K562 (cell line): ENCODE measurements at places on chromosomes 1 and 21. TPM values are rescaled to one million over a fixed set of nuclear protein-coding genes. Genes with fewer than 3 reads are reported as not detected.

GRCh38 chr1:32619701-32620485, 30.5 kb downstream of the ZBTB8OS start:
- no peak overlapping the region for H3K27ac ChIP-seq
- no peaks in the 10 kb centered on the region for H3K4me1 ChIP-seq
- H3K36me3 ChIP-seq: peaks cover 19% of the 10 kb centered on the region; the same call in 1 of the 3 replicates

DNA sequence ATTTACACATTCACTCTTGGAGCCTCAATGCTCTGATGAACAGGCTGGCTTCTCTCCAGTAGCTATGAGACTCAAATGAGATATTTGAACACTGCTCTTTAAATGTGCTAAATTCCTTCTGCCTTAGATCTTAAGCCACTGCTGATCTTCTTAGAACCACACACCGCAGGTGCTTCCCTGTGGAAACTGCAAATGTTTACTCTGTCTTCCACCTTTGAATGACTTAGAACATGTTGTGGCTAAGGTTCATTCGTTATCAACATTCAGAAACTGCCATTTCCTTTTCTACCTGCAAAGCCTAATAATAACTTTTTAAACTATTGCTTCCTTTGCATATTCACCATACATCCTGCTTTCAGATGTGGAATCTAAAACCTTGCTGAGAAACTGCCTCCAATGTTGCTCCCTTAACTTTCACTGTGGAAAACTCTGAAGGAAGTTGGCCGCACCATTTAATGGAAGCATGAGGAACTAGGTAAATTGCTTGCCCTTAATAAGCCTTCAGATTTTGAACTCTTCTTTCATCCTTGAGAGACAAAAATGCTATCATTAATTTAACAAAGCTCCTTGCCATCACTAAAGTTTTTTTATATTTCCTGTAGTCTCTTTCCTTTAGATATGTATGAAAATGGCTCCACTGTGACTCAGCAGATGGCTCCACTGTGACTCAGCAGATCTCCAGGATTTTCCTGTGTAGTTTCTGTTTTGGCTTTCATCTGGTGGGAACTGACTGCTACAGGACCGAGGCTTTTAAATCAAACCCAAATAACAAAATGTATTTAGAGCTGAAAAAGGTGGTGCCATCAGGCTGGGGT, 143.8 kb downstream of the TNFSF18 start:
- peaks cover 5% of the 10 kb centered on the region; the same call in 2 of the 3 replicates for H3K4me1 ChIP-seq
- DNase-seq: peak; percentile 44
- H3K4me3 ChIP-seq: no peak overlapping the region
- no peaks in the 10 kb centered on the region for H3K36me3 ChIP-seq

- H3K36me3 ChIP-seq: no peaks in the 10 kb centered on the region
- H3K4me3 ChIP-seq: no peak overlapping the region
- no peak for DNase-seq
- H3K27me3 ChIP-seq: peaks cover 5% of the 10 kb centered on the region
- no peaks in the 10 kb centered on the region; the same call in 1 of the 2 replicates for H3K4me1 ChIP-seq
Observed at GRCh38 chr1:4494558-4494957, 159.9 kb upstream of the AJAP1 start.

GRCh38 chr1:76366726-76367125, 292.2 kb downstream of the ST6GALNAC3 start:
- H3K4me3 ChIP-seq: no peak overlapping the region
- H3K27me3 ChIP-seq: no peaks in the 10 kb centered on the region
- no peaks in the 10 kb centered on the region for H3K4me1 ChIP-seq
- no peak overlapping the region for H3K27ac ChIP-seq

Gene PIK3CD
- total RNA-seq: 19.5 and 20.8 TPM in 2 replicates

- H3K4me1 ChIP-seq: no peaks in the 10 kb centered on the region
- H3K27me3 ChIP-seq: peaks cover 17% of the 10 kb centered on the region
Observed at GRCh38 chr1:47585141-47585902, 147.5 kb downstream of the FOXD2 start.

GRCh38 chr1:87179076-87179810, 149.4 kb upstream of the LMO4 start:
- no peaks in the 10 kb centered on the region for H3K4me1 ChIP-seq
- H3K4me3 ChIP-seq: no peak overlapping the region
- H3K27ac ChIP-seq: no peak overlapping the region
- H3K36me3 ChIP-seq: no peaks in the 10 kb centered on the region

DNA sequence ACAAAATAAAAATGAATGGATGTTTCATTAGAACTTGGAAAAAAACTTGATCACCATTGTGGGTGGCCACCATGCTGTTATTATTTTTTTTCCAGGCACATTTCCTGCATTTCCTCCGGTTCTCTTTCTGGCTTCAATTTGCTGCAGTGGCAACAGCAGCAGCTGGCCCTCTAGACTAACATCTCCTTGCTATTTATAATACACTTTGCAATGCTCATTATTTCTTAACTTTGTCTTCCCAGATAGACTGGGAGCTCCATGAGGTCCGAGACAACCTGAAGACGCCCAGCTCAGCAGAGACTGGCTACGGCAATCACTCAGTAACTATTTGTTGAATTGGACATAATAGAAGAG, 53.4 kb upstream of the ATP5PO start:
- H3K4me1 ChIP-seq: no peaks in the 10 kb centered on the region; the same call in 1 of the 2 replicates
- H3K27ac ChIP-seq: no peak overlapping the region
- no peak overlapping the region for H3K4me3 ChIP-seq
- H3K36me3 ChIP-seq: no peaks in the 10 kb centered on the region
- DNase-seq: no peak

Gene EXO1
- total RNA-seq: 101 and 107 TPM in 2 replicates

GRCh38 chr1:172273647-172274396, 146.7 kb upstream of the C1orf105 start:
- DNase-seq: no peak
- no peaks in the 10 kb centered on the region for H3K27me3 ChIP-seq
- no peaks in the 10 kb centered on the region for H3K4me1 ChIP-seq
- H3K4me3 ChIP-seq: no peak overlapping the region
- H3K36me3 ChIP-seq: no peaks in the 10 kb centered on the region

DNA sequence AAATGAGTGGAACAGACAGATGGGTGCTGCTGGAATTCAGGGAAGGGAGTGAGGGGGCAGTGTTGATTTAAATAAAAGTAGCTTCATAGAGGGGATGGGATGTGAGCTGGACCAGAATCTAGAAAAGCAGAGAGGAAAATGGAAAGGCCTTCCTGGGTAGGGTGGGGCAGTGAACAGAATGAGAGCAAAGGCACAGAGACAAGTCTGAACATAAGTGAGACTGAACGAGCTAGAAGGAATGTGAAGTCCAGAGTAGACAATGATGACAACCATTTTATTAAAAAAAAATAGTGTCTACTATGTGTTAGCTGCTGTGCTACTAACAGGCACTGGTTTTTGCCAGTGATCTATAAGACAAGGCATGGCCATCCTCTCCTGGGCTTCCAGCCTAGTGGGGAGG, 36.0 kb downstream of the ELK4 start:
- no peak overlapping the region for H3K27ac ChIP-seq
- no peak for DNase-seq
- H3K27me3 ChIP-seq: no peaks in the 10 kb centered on the region
- H3K36me3 ChIP-seq: 0 out of 3 replicates have a peak, but pooled peaks cover 2% of the 10 kb centered on the region
- no peak overlapping the region for H3K4me3 ChIP-seq

GRCh38 chr1:55896210-55896609, 681.0 kb upstream of the USP24 start:
- no peak for DNase-seq
- no peaks in the 10 kb centered on the region for H3K27me3 ChIP-seq
- H3K36me3 ChIP-seq: no peaks in the 10 kb centered on the region
- no peak overlapping the region for H3K27ac ChIP-seq
- H3K4me3 ChIP-seq: no peak overlapping the region

Gene ITLN1
- not detected in 2 replicates for total RNA-seq

GRCh38 chr1:235841938-235842545, 24.7 kb downstream of the LYST start:
- no peak overlapping the region for H3K27ac ChIP-seq
- H3K27me3 ChIP-seq: peaks cover 6% of the 10 kb centered on the region; the same call in 1 of the 3 replicates
- no peaks in the 10 kb centered on the region for H3K36me3 ChIP-seq

Gene NOS1AP
- total RNA-seq: 0.54 and 0.95 TPM in 2 replicates

Gene SLC37A1
- total RNA-seq: 0.40 and 0.60 TPM in 2 replicates

DNA sequence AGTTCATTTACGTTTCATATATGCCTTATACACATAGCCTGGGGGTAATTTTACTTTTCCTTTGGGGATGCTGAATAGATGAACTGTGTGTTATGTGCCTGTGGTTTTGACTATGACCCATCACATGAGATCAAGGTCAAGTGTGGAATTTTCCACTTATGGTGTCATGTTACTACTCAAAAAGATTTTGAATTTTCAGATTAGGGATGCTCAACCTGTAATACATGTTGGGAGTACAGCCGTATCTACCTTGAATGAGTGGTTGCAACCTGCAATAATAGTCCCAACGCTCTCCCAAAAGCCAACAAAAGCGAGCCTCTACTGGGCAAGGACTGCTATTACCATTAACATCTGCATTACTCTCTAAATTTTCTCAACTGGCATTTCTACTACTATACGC, 68.5 kb upstream of the SDC3 start:
- no peaks in the 10 kb centered on the region for H3K27me3 ChIP-seq
- H3K4me1 ChIP-seq: no peaks in the 10 kb centered on the region
- H3K27ac ChIP-seq: no peak overlapping the region
- peaks cover 89% of the 10 kb centered on the region for H3K36me3 ChIP-seq

GRCh38 chr21:45056917-45057560, 17.3 kb upstream of the ADARB1 start:
- no peaks in the 10 kb centered on the region for H3K36me3 ChIP-seq
- peaks cover 3% of the 10 kb centered on the region; the same call in 1 of the 2 replicates for H3K4me1 ChIP-seq
- H3K4me3 ChIP-seq: no peak overlapping the region
- H3K27ac ChIP-seq: no peak overlapping the region
- DNase-seq: no peak
- H3K27me3 ChIP-seq: peaks cover 76% of the 10 kb centered on the region

GRCh38 chr1:183203094-183203493, 17.0 kb downstream of the LAMC2 start:
- H3K27ac ChIP-seq: no peak overlapping the region
- no peak for DNase-seq
- H3K36me3 ChIP-seq: no peaks in the 10 kb centered on the region
- peaks cover 17% of the 10 kb centered on the region for H3K27me3 ChIP-seq
- H3K4me3 ChIP-seq: no peak overlapping the region

Gene OR6K3
- total RNA-seq: not detected in 2 replicates

Gene CD53
- total RNA-seq: 68.2 and 79.5 TPM in 2 replicates

DNA sequence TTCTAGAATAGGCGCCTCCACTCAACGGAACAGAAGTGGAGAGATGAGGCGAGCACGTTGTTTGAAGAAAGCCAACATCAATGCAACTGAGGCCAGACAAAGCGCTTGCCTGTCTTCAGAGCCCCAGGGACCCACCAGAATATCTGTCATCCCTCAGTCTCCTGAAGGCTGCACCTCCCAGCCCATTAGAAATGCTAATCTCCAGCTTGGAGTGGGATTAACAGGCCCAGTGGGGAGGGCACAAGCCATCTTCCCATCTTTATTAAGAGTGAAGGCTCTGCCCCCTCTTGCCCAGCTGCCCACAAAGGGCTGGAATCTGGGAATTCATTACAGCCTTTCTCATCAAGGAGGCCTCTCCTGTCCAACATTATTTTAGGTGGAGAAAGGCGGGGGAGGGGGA, 16.8 kb upstream of the CNTN2 start:
- no peak overlapping the region for H3K4me3 ChIP-seq
- H3K27ac ChIP-seq: no peak overlapping the region
- no peaks in the 10 kb centered on the region for H3K36me3 ChIP-seq
- no peak for DNase-seq
- H3K27me3 ChIP-seq: peaks cover 65% of the 10 kb centered on the region

DNA sequence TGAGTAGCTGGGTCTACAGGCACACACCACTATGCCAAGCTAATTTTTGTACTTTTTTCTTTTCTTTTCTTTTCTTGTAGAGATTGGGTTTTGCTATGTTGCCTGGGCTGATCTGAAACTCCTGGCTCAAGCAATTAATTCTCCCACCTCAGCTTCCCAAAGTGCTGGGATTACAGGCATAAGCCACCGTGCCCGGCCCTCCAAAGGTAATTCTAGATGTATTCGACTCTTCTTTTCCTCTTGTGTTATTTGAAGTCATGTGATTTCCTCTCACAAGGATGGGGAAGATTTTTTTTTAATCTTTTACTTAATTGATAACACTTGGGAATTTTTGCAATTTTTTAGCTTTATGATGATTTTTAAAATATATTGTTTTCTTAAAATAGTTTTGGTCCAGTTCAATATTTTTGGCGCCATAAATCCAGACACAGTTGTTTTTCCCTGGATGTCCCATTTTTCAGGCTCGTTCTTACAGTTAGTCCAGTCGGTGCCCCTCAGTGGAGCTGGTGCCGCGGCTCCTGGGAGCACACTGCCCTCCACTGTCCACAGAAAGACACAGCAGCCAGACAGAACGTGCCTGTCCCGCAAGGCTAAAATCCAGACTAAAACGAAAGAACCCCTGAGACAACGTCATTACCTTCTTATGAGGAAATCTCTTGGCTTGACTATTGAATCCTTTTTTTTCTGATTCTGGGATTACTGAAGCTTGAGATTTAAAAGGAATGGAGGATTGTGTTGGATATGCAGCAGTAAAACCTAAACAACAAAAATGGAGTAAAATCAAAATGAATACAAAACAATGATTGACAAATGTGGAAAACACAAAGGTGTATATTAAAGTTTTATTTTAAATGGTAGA, 22.4 kb downstream of the STPG1 start:
- H3K27me3 ChIP-seq: no peaks in the 10 kb centered on the region; the same call in 2 of the 3 replicates
- H3K36me3 ChIP-seq: no peaks in the 10 kb centered on the region
- peak; percentile 82 for DNase-seq
- no peak overlapping the region for H3K27ac ChIP-seq
- H3K4me1 ChIP-seq: no peaks in the 10 kb centered on the region

GRCh38 chr1:45512641-45513054, 9.0 kb downstream of the PRDX1 start:
- DNase-seq: peak; percentile 88
- no peaks in the 10 kb centered on the region; the same call in 2 of the 3 replicates for H3K4me1 ChIP-seq
- no peak overlapping the region for H3K4me3 ChIP-seq
- no peak overlapping the region for H3K27ac ChIP-seq
- no peaks in the 10 kb centered on the region for H3K27me3 ChIP-seq

Gene PTPN22
- total RNA-seq: 1.0 and 1.3 TPM in 2 replicates

Gene DIRAS3
- 31.6 and 37.0 TPM in 2 replicates for total RNA-seq
